H4 (cell line): ENCODE measurements at places on chromosomes 12 and 14. TPM values are rescaled to one million over a fixed set of nuclear protein-coding genes. Genes with fewer than 3 reads are reported as not detected.

DNA sequence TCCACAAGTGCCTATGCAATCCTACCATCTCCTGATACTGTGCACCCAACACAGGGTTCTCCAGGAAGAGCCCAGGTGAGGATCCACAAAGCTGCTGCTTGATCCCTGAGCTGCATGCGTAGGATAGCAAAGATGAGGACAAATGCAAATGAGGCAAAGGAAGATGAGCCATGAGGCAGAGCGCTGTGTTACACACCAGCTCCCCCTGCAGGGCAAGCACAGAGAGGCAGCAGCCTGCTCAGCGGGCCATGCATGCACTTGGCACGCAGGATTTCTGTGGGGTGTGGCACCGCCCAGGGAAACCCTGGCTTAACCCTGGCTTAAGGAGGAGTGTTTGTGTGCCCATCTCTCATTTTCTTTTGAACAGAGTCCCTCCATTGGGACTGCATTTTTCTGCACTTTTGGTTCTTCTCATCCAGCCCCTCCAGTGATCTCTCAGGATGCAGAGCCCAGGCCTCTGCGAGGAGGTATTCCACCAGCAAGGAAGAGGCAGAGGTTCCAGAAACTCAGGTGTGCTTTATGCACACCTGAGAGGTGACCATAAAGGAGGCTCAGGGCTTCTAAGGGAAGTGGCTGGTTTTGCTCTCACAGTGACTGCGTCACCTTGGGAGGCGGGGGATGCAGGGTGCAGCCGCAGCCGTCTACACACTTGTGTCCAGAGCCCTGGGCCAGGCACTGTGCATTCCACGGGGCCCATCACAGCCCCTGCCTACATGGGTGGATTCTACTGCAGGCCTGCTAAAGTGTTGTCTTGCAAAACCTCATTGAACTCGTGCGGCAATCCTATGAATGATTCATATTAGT is 973.3 kb upstream of the TMEM132C start:
- peak; percentile 56 for DNase-seq

DNA sequence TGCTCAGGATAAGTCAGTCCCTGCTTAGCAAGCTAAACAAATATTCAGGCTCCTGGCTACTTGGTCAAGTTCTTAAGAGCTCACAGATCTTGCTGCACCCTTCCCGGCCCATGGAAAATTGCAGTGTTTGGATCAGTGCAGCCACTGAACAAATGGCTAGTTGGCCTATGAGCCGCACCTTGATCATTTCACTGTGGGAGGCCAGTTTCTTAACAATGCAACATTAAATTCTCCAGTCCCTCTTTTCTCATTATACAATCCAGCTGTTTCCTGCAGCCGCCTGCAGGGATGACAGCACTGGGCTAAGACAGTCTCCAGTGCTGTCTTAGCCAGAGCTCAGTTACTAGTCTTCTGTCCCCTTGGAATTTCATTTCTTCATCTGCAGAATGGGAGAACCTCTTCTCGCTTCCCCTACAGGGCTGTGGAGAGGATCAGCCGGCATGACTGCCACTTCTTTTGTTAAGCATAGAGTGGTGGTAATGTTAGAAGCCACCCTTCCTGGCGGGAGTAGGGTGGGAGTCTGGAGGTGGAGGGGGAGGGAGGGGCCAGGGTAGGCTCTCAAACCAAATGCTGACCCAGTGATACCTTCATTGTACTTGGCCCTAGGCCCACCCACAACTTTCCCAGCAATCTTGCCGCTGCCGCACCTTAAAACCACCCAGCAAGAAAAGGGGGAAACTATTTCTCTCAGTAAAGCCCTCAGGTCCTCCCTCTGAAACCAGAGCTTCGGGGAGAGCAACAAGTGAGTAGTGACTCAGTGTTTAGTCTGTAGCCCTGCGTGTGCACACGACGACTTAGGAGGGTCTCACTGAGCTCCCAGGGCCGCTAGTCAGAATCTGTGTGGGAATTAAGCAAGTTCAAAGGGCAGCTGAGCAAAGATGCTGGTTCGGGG is 145.7 kb downstream of the NUAK1 start:
- DNase-seq, result peak; percentile 80

DNA sequence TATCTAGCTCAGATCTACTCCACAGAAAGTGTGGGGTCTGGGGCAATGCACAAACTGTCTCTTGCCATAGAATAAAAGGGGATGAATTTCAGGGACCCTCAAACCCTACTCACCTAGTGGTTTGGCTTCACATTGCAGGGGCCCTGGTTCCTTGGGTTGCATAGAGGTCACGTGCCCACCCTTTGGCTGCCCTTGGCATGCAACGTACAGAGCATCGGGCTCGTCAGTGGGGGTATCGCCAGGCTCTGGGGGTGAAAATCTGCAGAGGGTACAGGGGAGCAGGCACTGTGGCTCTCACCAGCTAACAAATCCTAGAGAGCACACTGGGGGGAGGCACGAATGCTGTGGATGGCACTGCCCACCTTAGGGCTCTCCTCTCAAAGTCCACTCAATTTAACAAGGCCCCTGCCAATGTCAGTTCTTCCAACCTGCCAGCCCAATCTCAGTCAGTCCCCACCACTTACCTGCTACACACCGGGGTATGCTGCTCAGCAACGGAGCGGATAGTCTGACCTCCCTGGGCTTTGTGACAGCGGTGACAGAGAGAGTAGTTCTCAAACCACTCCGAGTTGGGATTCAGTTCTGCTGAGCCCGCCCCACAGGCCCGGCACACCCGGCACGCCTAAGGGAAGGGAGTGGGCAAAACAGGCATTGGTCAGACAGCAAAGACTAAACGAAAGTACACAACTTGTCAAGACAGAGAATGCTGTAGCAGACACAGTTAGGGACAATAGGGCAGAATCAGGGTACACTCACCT is 8.0 kb downstream of the KMT2D start:
- no peak for DNase-seq

DNA sequence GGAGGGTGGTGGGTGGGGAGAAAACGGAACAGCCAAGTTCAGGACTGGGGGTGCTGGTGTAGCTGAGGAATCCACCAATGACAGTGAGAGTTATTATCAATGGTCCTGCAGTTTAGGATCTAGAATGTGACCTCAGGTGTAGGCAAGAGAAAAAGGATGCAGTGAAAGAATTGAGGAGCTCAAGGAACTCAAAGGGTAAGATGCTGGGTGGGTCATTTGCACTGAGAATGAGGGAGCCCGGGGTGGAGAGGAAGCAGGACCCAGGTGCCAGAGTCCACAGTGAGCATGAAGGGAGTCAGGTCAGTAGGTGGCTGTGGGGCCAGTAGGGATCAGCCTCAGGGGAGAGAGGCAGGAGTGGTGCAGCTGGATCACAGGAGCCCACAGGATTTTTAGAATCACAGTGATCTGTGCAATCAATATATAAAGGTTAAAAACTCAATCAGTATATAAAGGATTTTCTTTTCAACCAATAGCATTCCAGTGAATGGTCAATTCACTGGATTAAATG is 3.2 kb upstream of the KRT7 start:
- no peak for DNase-seq

GRCh38 chr12:76533331-76533730 is 26.2 kb downstream of the OSBPL8 start:
- no peak for DNase-seq

GRCh38 chr14:77141214-77142004 is at the start of gene ZDHHC22:
Gene ZDHHC22 (minus strand): TSS chr14:77141791. CDS start chr14:77139738, 2,053 bp downstream.
- no peak for DNase-seq

- DNase-seq, result no peak
These were observed 13.0 kb upstream of the EGLN3 start for GRCh38 chr14:33963892-33964291.

DNA sequence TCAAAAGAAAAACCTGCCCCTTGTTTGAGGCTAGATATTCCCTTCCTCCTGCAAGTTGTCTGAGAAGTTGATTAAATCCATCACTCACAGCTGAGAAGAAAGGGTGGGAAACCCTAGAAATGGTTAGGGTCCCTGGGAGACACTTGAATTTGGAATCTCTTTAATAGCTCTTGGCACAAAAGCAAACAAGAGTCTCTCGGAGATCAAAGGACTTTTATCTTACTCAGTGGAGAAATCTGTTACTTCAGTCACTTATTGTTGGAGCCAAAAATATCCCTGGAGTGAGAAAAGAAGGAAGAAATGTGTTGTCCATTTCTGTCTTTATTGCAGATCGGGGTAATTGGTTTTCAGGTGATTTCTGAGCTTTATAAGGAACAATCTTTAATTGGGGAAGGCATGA is 47.0 kb downstream of the TMEM132C start:
- no peak for DNase-seq

- no peak for DNase-seq
These were observed 191.9 kb downstream of the NUBPL start for GRCh38 chr14:31752867-31753661.

DNA sequence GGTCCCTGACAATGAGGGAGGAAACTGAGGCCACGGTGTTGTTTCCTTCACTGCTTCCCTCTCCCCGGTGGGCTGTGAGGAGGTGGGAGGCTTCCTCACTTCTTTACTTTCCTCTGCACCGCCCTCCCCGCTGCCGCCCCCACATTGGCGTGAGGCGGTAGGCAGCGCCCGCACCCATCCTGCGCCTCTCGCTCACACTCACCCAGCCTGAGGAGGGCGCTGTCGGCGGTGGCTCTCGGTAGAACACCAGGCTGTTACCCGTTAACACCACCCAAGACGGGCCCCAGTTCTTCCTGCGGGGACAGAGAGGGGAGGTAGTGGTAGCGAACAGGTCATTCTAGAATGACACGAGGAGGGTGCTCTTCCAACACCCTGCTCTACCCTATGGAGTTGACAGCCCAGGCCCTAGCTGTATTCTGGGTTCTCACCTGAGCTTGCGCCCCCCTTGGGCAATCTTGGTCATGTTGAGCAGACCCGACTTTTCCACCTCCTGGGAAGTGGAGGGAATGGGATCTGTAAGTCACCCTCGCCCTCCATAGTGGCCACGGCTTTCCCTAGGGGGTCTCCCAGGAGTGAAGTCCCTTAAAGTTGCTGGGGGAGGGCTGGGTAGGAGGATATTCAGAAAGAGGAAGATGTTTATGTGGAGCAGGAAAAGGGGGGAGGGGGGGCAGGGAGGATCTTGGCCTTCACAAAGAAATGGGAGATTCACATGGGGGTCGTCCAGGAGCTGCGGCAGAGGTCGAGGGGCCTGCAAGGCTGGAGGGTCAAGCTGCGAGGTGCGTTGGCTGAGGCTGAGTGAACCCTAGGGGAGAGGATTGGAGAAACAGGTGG is 3.3 kb downstream of the ARHGAP9 start:
- no peak for DNase-seq

DNA sequence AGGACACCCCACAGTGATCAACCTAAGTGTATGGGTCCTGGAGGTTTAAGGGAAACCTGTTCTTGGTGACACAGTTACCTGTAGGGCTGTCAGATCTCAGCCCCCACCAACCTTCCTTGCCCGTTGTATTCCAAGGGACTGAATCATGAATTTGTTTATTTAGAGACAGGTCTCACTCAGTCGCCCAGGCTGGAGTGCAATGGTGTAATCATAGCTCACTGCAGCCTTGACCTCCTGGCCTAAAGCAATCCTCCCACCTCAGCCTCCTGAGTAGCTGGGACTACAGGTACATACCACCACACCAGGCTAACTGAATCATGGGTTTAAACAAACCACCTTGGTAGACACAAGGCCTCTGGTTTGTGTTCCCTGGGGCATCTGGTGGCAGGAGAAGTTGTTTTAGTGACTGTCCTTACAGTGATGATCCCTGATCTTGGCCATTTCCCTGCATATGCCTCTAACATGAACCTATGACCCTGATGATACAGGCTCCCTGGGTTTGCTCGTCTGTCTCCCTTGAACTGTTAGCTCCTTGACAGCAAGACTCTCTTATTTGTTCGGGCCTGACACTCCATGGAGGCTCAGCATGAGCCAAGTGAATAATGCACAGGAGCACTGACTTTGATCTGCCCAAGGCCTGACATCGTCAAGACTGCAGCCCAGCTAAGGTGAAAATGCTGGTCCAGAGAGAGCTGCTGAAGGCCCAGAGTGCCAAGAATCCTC is 47.9 kb downstream of the PITPNM2 start:
- no peak for DNase-seq

DNA sequence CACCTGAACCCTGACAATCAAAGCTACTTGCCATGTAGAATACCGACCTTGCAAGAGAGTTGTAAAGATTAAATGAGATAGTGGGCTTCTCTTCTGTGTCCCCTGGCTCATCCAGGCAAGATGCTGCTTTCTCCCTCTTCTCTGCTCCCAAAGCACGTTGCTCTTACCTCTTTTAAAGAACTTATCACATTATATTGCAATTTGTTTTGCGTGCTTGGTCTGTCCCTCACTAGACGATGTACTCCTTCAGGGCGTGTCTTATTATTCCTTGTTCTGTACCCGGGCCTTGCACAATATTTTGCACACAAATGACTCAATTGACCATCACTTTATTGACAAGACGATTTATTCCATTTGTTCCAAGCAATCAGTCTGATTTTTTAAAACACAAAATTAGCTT is 3.3 kb downstream of the DCN start:
- DNase-seq, result no peak

DNA sequence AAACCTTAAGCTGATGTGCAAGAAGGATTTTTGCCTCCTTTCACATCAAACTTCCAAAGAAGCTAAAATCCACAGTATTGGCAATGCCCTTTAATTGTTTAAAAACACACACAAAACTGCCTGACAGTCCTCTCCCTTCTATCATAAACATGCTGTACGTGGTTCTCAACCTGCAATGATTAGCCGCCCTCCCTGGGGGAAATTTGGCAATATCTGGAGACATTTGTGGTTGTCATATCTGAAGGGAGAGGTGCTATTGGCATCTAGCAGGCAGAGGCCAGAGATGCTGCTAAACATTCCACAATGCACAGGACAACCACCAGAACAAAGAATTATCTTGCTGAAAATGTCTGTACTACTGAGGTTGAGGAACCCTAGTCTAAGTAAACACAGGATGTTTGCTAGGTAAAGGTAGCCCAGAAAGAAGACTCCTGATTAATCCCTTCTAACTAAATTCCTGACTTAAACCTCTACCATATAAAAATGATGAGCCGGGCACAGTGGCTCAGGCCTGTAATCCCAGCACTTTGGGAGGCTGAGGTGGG is 1.2 kb downstream of the ACOT6 start:
- DNase-seq, result no peak

GRCh38 chr14:102203382-102203781 is 63.7 kb downstream of the WDR20 start:
- DNase-seq, result no peak

DNA sequence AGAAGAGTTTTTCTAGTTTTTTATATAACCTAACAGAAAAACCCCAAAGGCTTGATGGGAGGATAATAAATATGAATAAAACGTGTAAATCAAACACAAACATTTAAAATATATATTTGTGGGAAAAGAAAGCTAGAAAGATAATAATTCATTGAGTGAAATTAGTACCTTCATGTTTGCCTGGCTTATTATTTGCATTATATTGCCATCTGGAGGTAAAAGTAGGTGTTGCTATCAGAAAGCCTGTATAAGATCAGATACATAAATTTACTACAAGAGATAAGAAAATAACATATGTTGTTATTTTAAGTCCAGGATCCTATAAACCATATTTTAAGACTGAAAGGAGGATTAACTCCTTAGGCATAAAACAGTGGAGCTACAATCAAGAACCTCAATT is 77.7 kb downstream of the NTS start:
- DNase-seq, result peak; percentile 6

Gene RAD51AP1
- total RNA-seq, result 42.9 and 64.2 TPM in 2 replicates

Gene TAS2R13
- 0.08 and 0.17 TPM in 2 replicates for total RNA-seq

Gene MUCL1
- total RNA-seq, result not detected in 2 replicates

Gene INHBC
- not detected in 2 replicates for total RNA-seq

Gene COA8
- total RNA-seq, result 21.7 and 22.3 TPM in 2 replicates

Gene CLEC4E
- not detected in 2 replicates for total RNA-seq

Gene ARHGEF25
- total RNA-seq, result 8.5 and 11.7 TPM in 2 replicates

Gene OAS1
- total RNA-seq, result 48.0 and 70.8 TPM in 2 replicates

Gene KRT75
- 0.12 TPM in 1 of 2 replicates, not detected in the other for total RNA-seq

Gene USP44
- 0.06 TPM in 1 of 2 replicates, not detected in the other for total RNA-seq

Gene MVK
- total RNA-seq, result 24.1 and 24.4 TPM in 2 replicates

Gene NAB2
- 16.5 and 20.2 TPM in 2 replicates for total RNA-seq
